ENCODE measurements at places on chromosomes 1 and 21.

DNA sequence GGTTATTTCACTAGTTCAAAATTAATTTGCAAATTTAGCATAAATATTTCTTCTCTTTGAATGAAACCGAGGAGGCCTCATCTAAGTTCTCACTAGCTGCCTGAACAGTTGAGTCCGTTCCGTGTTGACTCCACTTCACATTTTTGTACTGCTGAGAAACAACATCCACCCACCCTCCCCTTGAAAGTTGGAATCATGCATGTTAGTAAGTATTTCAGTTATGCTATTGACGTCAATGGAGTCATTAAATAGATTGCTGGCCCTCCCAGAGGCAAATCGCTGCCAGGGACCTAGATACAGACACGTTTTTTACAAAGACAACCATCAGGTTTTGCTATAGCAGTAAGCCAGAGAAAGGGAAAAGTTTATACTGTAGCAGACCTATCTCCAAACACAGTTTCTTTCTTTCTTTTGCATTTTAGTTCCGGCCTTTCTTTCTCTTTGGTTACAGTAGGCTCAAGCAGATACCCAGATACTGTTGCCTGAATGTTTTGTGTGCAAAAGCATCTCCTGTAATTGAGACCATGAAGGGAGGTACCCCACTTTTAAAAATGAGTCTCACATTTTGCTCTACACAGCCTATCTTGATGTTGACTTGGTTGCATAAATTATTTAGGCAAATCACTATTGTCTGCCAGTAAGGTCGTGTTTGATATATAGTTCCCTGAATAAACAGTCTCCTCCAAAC, 262.6 kb upstream of the SGIP1 start:
- no peak for DNase-seq

DNA sequence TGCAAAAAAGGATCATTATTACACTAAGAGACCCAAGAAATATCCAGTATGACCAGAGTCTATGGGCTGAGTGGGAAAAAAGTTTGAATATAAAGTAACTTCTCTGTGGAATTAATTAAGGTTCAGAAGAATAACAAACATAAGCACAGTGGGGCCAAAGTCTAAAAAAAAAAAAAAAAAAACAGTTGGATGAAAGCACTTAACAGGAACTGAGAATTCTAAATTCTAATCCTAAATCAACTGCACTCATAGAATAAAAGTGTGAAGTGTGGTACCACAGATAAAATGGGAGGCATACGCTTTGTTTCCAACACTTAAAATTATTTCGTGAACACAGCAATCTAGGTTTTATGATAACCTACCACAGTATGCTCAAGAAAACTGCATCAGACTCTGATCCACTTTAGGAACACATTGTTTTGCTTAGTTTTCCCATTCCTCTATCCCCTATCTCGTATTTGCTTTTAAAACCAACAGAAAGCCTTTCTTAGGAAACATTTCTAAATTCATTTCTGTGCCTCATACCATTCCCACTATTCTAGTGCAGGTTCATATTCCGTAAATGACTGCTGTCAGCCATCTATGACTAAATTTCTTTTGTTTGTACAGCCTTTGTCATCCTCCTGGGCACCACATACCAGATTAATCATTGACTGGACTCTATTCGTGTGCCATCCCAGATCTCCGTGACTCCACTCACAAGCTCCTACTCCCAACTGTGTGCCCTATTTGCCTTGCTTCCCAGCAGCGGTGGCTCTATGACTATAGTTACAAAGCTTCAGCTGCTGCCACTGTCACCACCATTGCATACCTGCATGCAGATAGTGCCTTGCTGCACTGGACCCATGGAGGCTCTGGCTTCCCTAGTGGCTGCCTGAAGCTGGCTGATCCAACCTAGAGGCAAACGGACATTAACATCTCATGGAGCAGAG, 24.9 kb downstream of the CHML start:
- no peak for DNase-seq

GRCh38 chr21:35216996-35217395, 167.9 kb upstream of the RUNX1 start:
- no peak for DNase-seq

GRCh38 chr1:193013005-193013404, 46.2 kb downstream of the UCHL5 start:
- DNase-seq, result no peak

DNA sequence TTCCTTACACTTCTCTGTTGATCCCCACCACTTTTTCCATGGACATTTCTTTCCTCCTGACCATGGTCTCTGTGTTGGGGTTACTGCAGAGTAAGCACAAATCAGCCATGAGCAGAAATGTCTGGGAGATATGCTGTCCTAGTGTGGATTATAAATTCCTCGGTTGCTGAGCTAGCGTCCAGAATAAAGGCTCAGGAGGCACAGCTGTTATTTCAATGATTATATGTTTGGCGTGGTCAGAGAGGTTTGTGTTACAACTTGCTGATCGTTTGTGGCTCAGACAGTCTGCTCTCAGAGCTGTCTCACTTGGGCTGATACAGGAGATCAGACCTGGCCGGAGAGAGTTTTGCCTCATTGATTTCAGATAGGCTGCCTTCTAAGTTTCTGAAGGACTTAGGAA, 37.5 kb upstream of the LAMC2 start:
- DNase-seq, result no peak

- no peak for DNase-seq
These were observed 71.4 kb upstream of the PAPPA2 start for GRCh38 chr1:176391621-176392020.

GRCh38 chr1:236395230-236395946, 1.3 kb downstream of the EDARADD start:
- no peak for DNase-seq

DNA sequence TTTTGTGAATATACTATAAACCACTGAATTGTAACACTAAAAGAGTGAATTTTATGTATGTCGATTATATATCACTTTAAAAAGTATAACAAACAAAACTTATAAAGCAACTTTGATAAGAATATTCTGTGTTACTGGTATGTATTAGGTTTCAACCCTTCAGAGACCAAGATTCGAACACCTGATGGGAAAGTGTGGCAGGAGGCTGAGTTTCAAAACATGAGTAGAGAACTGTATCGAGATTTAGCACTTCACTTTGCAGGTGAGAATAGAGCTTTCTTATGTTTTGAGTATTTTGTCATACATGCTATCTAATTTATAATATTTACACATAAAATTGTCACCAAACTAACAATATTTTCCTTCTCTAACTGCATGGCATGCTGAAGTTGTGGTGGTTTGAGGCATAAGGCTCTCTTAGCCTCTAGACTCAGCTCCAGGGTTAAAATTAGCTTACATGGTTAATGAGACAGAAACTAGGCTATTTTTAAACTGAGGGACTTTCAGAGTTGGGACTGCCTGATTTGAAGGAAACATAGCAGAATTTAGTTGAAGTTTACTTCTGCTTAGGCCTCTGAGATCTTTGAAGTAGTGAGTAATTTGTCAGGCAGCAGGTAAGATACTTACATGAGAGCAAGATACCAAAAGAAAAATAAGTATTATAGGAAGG, 48.6 kb downstream of the CEP350 start:
- no peak for DNase-seq

GRCh38 chr1:167627615-167627864, 2.5 kb upstream of the RCSD1 start:
- DNase-seq, result no peak

GRCh38 chr1:207497941-207498340, 2.0 kb downstream of the CR1 start:
- no peak for DNase-seq

- DNase-seq, result no peak
These were observed 310.5 kb downstream of the S1PR1 start for GRCh38 chr1:101547357-101547756.

GRCh38 chr1:37038227-37039093, 4.1 kb upstream of the GRIK3 start:
- DNase-seq, result no peak

- DNase-seq, result no peak
These were observed 144.6 kb downstream of the NFIA start for GRCh38 chr1:61226791-61227567.

GRCh38 chr1:199851439-199852140, 175.9 kb upstream of the NR5A2 start:
- DNase-seq, result no peak

GRCh38 chr21:42847051-42847707, 32.2 kb downstream of the WDR4 start:
- DNase-seq, result no peak

GRCh38 chr1:203302894-203303293, 2.4 kb upstream of the BTG2 start:
- no peak for DNase-seq

- DNase-seq, result no peak
These were observed 38.9 kb downstream of the YY1AP1 start for GRCh38 chr1:155649676-155650075.

Measured in stimulated activated CD4-positive, alpha-beta T cell treated with anti-CD3 and anti-CD28 coated beads, Interleukin-15, amount 100 ng/mL, for 48 hours (primary cell).